ENCODE measurements at places on chromosomes 11 and 22.
A peak's percentile ranks its signal among the peaks of the same experiment; 100 is the strongest.

DNA sequence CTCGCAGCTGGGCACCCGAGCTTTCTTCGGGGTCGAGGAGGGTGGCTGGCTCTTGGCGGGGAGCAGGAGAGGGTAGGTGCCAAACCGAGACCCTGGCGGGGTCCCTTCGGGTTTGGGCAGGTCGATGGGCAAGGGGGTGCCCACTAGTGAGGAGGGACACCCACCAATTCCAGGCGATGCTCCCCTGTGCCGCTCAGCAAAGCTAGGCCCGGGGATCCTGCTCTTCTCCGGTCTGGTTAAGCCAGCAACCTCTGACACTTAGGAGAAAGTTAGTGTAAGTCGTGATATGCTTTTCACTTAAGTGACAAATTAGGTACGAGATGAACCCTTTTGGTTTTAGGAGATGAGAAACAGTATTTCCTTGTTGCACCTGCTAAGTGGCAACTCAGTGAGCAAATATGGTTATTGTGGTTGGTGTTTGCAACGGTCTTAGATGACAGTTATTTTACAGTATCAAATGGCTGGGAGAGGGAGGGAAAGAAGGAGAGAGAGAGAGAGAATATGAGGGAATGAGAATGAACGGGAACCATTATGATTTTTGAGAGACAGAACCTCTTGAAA is 565 bp downstream of the NUCB2 start:
- no peak for DNase-seq

DNA sequence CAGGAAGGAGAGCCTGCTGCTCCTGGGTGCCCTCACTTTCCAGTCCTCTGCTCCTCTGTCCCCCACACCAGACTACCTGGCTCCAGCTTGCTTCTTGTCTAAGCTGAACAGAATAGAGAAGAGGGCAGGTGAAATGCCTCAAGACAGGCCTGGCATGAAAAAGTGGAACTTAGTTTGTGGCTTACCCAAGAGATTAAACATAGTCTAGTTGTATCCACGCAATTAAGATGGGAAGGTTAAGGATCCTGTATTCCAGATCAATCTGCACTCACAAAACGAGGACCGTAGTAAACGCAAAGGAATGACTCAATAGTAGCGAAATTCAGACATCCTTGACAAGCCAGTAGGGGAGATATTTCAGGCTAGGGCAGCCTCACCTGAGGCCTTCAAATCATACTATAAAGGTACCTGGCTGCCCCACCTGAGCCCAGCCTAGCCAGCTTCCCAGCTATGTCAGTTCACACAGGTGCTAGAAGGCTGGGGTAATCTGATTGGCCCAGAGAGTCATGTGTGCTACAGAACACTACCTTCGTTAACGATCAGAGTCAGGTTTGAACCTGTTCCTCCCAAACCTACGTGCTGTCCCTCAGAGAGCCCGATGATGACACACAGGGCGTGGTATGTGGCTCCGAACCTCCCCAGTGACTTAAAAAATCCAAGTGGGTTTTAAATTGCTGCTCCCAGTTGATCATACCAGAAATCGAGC is 46.5 kb downstream of the AHNAK start:
- DNase-seq, result no peak

- no peak for DNase-seq
These were observed 155.1 kb downstream of the TENM4 start for GRCh38 chr11:79285756-79286155.

- DNase-seq, result no peak
These were observed 1.5 kb downstream of the DGKZ start for GRCh38 chr11:46348566-46349401.

GRCh38 chr22:48743601-48744282 is 1083.9 kb downstream of the BRD1 start:
- no peak for DNase-seq

- peak; percentile 67 for DNase-seq
These were observed 81.2 kb downstream of the GRAMD1B start for GRCh38 chr11:123511037-123511870.

DNA sequence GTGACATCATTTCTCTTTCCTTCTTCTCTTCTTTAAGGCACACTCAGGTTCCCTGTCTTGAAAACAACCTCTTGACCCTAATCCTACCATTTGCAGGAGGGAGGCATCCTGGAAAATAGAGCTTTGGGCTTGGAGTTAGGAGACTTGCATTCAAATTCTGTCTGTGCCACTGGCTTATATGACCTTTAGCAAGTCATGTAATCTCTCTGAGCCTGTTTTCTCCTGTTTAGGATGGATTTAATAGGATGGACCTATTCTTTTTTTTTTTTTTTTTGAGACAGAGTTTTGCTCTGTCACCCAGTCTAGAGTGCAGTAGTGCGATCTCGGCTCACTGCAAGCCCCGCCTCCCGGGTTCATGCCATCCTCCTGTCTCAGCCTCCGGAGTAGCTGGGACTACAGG is 25.1 kb upstream of the CCDC134 start:
- no peak for DNase-seq

DNA sequence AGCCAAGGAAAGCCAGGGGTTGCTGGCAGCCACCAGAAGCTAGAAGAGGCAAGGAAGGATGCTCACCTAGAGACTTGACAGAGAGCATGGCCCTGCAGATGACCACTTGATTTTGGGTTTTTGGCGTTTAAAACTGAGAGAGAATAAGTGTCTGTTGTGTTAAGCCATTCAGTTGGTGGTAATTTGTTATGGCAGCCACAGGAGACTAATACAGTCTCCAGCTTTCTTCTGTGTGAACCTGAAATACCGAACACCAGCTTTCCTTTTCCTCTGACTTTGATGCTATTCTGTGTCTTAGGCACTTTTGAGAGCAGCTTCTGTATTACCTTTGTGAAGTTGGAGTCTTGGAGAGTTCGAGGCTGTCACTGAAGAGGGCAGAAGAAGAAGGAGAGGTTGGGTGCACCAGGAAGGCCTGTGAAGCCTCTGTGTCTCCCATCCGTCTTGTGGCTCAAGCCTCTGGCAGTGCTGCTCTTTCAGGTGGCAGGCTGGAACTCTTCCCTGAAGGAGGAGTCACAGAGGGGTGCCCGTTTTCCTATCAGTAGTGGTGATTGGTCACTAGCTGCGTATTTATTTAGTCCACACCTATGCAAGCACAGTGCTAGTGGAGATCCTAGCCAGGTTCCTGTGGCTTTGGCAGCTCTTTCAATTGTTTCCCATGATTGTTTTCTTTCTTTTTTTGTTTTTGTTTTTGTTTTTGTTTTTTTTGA is 2.5 kb downstream of the TBC1D22A start:
- DNase-seq, result no peak

- DNase-seq, result no peak
These were observed 40.1 kb upstream of the FLI1 start for GRCh38 chr11:128653801-128654231.

Measured in stimulated activated CD8-positive, alpha-beta memory T cell treated with anti-CD3 and anti-CD28 coated beads, Interleukin-15, amount 100 ng/mL, for 48 hours (primary cell).